CD8-positive, alpha-beta memory T cell (primary cell): ENCODE measurements at places on chromosomes 1 and 21.

- no peak overlapping the region for H3K27ac ChIP-seq
- no peaks in the 10 kb centered on the region for H3K36me3 ChIP-seq
- no peak for DNase-seq
Measured at GRCh38 chr1:143698016-143698415, 273.8 kb downstream of the FAM72C start.

- no peaks in the 10 kb centered on the region for H3K36me3 ChIP-seq
- no peaks in the 10 kb centered on the region for H3K27me3 ChIP-seq
- H3K4me1 ChIP-seq = peaks cover 26% of the 10 kb centered on the region
- no peak overlapping the region for H3K27ac ChIP-seq
- no peak overlapping the region for H3K4me3 ChIP-seq
Measured at GRCh38 chr1:43038232-43038935, 79.7 kb upstream of the SLC2A1 start.

DNA sequence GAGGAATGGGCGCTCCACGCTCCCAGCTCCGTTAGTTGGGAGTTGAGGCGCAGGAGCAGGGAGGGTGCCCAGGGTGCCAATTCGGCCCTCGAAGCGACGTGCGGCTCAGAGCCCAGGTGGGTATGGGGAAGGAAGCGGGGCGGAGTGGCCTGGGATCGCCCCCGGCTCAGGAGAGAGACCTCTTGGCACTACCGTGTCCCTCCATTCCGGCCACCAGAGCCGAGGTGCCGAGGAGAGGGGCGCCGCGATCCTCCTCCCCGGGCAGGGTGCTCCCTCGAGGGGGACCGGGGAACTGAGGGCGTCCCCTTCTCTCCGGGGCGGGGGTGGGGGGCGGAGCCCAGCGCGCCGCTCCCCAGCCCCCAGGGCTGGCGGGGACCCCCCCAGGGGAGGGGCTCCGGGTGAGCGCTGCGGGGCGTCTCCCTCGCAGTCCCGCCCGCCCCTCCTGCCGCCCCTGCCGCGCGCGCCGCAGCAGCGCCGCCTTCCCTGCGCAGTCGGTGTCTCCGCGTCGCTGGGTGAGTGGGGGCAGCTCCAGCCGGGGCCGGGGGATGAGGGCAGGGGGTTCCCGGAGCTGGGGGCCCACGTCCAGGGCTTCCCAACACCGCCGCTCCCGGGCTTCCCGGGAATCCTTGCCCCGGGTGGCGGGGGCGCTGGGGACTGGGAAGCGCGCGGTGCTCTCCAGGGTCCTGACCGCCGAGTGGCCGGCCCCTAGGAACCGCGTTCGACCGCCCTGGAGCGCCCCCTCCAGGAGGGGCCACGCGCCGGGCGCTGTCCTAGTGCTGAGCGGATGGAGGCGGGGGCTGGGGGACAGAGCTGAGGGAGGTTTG lies at the start of gene HPCA:
Gene HPCA (plus strand): TSS at position 488 of the 824 bp plus-strand sequence. CDS start 2,408 bp downstream, outside the sequence.
- no peak within 1 kb of the TSS for H3K4me3 ChIP-seq
- H3K36me3 ChIP-seq = no peaks in the 10 kb centered on the region

- H3K36me3 ChIP-seq = peaks cover 30% of the 10 kb centered on the region
- H3K27me3 ChIP-seq = no peaks in the 10 kb centered on the region
- no peak overlapping the region for H3K27ac ChIP-seq
- H3K4me1 ChIP-seq = peaks cover 18% of the 10 kb centered on the region
- H3K4me3 ChIP-seq = no peak overlapping the region
- no peak for DNase-seq
Measured at GRCh38 chr1:236530959-236531358, 7.2 kb downstream of the LGALS8 start.

GRCh38 chr21:39009587-39010225 lies 173.5 kb downstream of the PSMG1 start:
- H3K27me3 ChIP-seq = no peaks in the 10 kb centered on the region
- no peak overlapping the region for H3K27ac ChIP-seq
- no peak overlapping the region for H3K4me3 ChIP-seq
- peaks cover under 1% of the 10 kb centered on the region for H3K4me1 ChIP-seq
- no peaks in the 10 kb centered on the region for H3K36me3 ChIP-seq
- DNase-seq = no peak

GRCh38 chr1:209328196-209328595 lies 255.3 kb upstream of the CAMK1G start:
- H3K36me3 ChIP-seq = no peaks in the 10 kb centered on the region
- H3K4me1 ChIP-seq = no peaks in the 10 kb centered on the region
- DNase-seq = no peak
- no peaks in the 10 kb centered on the region for H3K27me3 ChIP-seq
- no peak overlapping the region for H3K27ac ChIP-seq

DNA sequence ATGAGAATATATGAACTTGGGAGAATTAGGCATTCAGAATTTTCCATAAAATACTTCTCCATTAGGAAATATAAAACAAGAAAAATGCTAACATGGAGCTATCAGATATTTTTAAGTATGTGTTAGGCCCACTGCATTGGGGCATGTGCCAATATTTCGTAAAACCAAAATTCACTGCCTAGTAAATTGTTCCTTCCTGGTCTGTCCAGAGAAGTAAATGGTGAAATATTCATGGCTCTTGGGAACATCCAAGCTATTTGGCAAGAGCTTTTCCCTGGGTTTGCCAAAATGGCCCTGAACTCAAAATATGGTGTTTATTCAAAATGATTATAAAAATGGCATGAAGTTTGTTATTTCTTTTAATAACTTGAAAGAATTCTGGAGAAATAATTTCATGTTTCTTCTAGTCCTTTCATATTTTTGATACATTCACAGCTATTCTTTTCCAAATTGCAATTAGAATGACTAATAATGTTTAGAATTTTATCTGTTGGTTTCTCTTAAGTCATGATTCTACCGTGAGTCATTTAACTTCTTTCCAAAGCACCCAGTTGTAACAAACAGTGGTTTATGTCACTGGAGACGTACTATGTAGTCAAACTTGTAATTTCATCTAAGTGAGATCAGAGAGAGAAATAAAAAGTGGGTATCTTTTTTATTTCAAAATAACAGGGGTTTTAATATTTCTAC lies 25.7 kb upstream of the SLC19A2 start:
- H3K36me3 ChIP-seq = no peaks in the 10 kb centered on the region
- no peaks in the 10 kb centered on the region for H3K27me3 ChIP-seq
- DNase-seq = no peak
- H3K4me3 ChIP-seq = no peak overlapping the region
- H3K27ac ChIP-seq = no peak overlapping the region

DNA sequence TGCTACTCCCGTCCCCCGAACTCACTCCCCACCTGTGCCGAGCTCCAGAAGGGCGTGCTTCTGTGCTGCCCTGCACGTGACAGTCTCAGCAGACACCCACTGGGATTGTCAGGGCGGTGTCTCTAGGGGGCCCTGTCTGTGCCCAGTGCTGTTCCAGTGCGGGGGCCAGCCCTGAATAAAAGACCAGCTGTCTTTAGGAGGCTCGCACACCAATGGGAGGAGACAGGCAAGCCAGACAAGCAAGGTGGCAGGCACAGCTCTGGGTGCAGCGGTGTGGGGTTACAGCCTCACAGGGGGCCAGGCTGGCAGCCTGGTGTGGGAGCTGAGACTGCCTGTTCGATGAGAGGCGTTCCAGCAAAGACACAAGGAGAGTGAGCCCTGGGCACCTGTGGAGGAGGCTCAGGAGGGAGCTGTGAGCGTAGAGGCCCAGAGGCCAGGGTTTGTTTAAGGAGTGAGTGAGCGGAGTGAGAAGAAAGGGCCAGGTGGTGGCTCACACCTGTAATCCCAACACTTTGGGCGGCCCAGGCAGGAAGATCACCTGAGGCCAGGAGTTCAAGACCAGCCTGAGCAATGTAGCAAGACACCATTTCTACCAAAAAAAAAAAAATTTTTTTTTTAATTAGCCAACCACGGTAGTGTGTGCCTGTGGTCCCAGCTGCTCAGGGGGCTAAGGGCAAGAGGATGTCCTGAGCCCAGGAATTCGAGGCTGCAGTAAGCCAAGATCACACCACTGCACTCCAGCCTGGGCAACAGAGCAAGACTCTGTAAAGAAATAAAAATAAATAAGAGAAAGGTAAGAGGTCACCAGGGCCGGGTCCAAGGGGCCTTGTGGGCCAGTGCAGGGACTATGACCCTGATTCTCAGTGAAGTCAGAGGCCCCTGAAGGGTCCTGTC lies 48.2 kb upstream of the ARHGEF16 start:
- H3K27ac ChIP-seq = no peak overlapping the region
- DNase-seq = no peak
- no peak overlapping the region for H3K4me3 ChIP-seq
- H3K27me3 ChIP-seq = no peaks in the 10 kb centered on the region

- H3K4me1 ChIP-seq = no peaks in the 10 kb centered on the region
- no peak overlapping the region for H3K27ac ChIP-seq
- no peaks in the 10 kb centered on the region for H3K27me3 ChIP-seq
Measured at GRCh38 chr1:45815667-45816458, 12.5 kb downstream of the MAST2 start.

DNA sequence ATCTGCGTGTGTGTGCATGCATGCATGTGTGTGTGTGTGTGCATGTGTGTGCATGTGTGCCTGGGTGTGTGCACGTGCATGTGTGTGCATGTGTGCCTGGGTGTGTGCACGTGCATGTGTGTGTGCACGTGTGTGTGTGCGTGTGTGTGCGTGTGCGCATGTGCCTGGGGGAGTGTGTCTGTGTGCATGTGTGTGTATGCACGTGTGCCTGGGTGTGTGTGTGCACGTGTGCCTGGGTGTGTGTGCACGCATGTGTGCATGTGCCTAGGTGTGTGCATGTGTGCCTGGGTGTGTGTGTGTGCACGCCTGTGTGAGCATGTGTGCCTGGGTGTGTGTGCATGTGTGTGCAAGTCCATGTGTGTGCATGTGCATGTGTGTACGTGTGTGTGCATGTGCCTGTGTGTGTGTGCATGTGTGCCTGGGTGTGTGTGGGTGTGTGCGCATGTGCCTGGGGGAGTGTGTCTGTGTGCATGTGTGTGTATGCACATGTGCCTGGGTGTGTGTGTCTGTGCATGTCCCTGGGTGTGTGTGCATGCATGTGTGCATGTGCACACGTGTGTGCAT lies 29.3 kb upstream of the COL6A2 start:
- peak; percentile 43 for DNase-seq
- peaks cover 11% of the 10 kb centered on the region for H3K27me3 ChIP-seq
- H3K27ac ChIP-seq = no peak overlapping the region
- H3K4me1 ChIP-seq = no peaks in the 10 kb centered on the region
- H3K36me3 ChIP-seq = no peaks in the 10 kb centered on the region

DNA sequence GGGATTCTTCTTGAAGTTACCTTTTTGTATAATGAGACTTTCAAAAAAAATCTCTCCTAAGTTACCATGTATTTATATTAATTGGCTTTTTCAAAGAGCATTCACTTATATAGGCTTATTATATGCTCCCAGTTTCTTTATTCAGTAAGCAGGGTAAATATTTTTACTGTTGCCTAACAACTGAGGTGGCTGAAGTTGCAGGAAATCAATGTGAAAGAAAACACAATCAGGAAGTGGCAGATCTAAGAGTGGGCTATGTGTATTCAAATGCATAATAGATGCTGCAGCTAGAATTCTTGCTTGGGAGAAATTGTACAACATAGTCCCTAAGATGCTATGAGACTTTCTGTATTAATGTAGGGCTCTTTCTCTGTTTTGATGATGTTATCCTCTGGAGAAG lies 606.9 kb downstream of the NUF2 start:
- H3K27me3 ChIP-seq = no peaks in the 10 kb centered on the region
- H3K36me3 ChIP-seq = no peaks in the 10 kb centered on the region
- DNase-seq = no peak

GRCh38 chr21:41779659-41780058 lies 12.8 kb upstream of the RIPK4 start:
- H3K4me3 ChIP-seq = no peak overlapping the region
- no peak for DNase-seq
- no peaks in the 10 kb centered on the region for H3K36me3 ChIP-seq
- H3K27ac ChIP-seq = no peak overlapping the region
- H3K27me3 ChIP-seq = peaks cover 29% of the 10 kb centered on the region
- no peaks in the 10 kb centered on the region for H3K4me1 ChIP-seq

- H3K36me3 ChIP-seq = no peaks in the 10 kb centered on the region
- no peak overlapping the region for H3K27ac ChIP-seq
- no peak overlapping the region for H3K4me3 ChIP-seq
Measured at GRCh38 chr21:44499211-44499560, 40.8 kb downstream of the KRTAP10-1 start.

- no peaks in the 10 kb centered on the region for H3K36me3 ChIP-seq
- no peaks in the 10 kb centered on the region for H3K27me3 ChIP-seq
- no peak for DNase-seq
- no peak overlapping the region for H3K27ac ChIP-seq
- no peak overlapping the region for H3K4me3 ChIP-seq
Measured at GRCh38 chr1:10903821-10904220, 107.4 kb upstream of the CASZ1 start.

DNA sequence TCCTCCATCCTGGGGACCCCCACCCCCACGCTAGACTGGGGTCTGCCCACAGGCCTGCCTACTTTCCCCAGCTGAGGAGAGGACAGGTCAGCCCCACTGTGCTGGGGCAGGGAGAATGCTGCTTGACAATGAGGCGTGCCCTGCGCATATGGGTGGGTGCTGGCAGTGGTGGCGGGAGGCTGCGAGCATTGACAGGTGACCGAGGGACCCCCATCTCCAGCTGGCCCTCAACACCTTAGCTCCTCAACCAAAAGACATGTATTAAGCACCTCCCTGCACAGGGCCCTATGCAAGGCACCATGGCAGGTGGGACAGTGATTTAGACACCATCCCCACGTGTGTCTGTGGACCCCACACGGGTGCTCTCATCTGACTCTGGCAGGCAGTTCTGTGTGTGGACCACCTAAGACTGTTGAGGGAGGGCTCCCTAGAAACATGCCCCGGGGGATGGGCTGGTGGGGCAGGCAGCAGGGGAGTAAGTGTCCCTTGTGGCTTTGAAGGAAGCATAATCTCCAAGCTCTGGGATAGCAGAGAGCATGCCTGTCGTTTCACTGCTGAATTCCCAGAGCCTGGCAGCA lies 18.4 kb upstream of the ALX3 start:
- no peak overlapping the region for H3K4me3 ChIP-seq
- H3K4me1 ChIP-seq = no peaks in the 10 kb centered on the region
- H3K36me3 ChIP-seq = no peaks in the 10 kb centered on the region
- H3K27me3 ChIP-seq = peaks cover 16% of the 10 kb centered on the region
- H3K27ac ChIP-seq = no peak overlapping the region
- DNase-seq = no peak

GRCh38 chr1:155976913-155977689 lies 1.2 kb downstream of the ARHGEF2 start:
- no peaks in the 10 kb centered on the region for H3K27me3 ChIP-seq
- H3K36me3 ChIP-seq = no peaks in the 10 kb centered on the region
- peak overlapping the region; percentile 91 for H3K4me3 ChIP-seq
- peaks cover 71% of the 10 kb centered on the region for H3K4me1 ChIP-seq
- H3K27ac ChIP-seq = peak overlapping the region; percentile 94
